CD4-positive, alpha-beta T cell treated with Interferon gamma for 1 hour (primary cell): ENCODE measurements at places on chromosomes 5 and 9.

DNA sequence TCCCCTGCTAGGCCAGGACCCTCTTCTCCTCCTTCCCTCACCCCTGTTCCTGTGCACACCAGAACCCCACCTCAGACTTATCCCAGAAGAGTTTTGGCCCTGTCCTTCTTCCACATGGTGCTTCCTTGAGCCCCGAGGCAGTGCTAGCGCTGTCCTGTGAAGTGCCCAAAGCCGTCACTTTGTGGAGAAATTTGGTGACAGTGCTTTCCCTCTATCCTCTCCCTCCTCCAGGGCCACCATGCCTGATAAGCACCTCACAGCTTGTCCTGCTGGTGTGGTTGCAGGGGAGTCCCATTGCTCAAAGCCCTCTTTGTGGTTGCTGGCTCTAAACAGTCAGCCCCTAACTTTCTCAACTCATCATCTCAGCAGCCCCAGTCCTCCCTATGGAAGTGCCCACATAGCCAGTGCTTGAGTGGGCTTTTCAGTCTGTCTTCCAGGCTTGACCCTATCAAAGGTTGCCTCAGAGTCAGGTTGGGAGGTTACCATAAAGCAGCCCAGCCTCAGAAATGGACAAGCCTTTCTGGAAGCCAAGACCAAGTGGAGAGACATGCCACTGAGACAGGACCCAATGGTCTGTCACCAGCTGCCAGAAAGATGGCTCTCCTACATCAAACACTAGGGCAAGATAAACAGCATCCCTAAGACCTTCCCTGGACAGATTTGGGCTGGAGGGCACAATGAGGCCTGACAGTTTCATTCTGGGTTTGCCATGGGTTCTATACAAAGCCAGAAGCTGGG lies 18.0 kb downstream of the IGIP start:
- DNase-seq = no peak

GRCh38 chr5:65858316-65858715 lies 68.1 kb upstream of the ERBIN start:
- DNase-seq = no peak

- DNase-seq = no peak
Observed at GRCh38 chr9:71515107-71515506, 253.2 kb downstream of the CEMIP2 start.

GRCh38 chr5:176499273-176499672 lies 37.9 kb downstream of the RNF44 start:
- no peak for DNase-seq

DNA sequence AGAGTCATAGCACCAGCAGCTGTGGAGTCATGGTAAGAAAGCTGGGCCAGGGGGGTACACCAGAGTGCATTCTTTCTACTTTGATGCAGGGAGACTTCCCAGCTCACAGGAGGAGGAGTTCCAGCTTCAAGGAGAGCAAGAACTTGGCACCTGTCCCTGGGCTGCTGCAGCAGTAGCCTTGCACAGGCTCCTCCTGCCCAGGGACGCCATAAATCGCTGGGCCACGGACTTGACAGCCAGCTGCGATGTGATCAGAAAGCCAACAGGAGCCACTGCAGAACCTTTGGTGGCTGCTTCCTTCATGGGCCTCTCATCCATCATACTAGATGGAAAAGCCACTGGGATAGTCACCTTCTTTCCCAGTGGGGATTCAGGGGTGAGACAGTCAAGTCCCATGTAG lies 234.7 kb downstream of the NMUR2 start:
- no peak for DNase-seq

GRCh38 chr5:143119291-143119769 lies 284.2 kb downstream of the NR3C1 start:
- DNase-seq = no peak

GRCh38 chr5:61735531-61735930 lies 403.5 kb downstream of the ZSWIM6 start:
- no peak for DNase-seq

- DNase-seq = no peak
Observed at GRCh38 chr5:117691081-117691870, 1116.7 kb upstream of the SEMA6A start.

GRCh38 chr5:103110403-103110802 lies 9.5 kb downstream of the GIN1 start:
- no peak for DNase-seq

DNA sequence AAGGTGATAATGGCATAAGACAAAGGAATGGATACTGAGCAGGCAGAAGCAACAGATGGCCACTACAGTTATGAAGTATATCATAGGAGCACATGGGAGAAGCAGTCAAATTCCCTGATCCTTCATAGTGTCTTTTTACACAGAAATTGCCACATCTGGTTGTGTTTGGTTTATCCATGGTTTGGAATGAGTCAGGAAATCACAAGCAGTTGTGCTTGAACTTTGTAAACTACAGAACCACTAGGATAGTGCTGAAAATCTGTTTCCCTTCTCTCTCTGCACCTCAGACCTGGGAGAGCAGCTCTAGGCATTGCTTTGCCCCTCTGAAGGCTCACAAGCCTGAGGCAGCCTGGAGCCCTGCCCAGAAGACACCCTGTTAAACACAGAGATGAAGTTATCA lies 134.0 kb downstream of the DMRT2 start:
- no peak for DNase-seq

DNA sequence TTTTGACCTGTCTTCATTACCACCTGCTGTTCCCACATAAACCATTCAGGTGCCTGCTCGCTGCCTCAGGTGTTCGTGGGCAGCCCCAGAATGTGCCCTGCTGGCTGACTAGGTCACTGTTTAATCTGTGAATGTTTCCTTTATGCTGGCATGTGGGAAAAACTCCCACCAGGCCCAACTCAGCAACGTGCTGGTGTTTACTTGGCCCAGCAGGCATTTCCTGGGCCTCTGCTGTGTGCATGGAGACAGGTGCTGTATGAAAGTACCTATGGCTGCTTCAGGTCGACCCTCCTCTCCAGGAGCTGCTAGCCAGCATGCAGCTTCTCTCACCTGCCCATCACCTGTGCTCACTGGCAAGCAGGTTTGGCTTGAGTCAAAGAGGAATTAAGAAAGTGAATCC lies 65.8 kb downstream of the RAD23B start:
- DNase-seq = no peak

GRCh38 chr5:105978011-105978410 lies 1692.7 kb downstream of the EFNA5 start:
- DNase-seq = no peak

DNA sequence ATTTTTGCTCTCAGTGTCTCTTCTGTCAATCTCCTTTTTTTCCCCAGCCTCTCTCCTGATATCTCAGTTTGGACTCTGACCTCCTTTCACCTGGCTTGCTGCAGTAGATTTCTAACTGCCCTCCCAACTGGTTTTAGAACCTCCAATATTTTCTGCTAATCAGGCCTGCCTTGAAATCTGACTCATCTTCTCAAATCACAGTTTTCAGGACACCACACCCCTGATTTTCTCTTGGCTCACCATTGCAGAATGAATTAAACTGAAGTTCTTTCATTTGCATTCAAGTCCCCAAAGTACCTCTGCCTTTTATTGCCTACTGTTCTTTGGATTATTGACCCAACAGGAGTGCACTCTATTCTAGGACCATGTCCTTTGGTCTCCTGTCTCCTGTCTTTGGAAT lies 310.4 kb upstream of the TRPC7 start:
- DNase-seq = no peak

DNA sequence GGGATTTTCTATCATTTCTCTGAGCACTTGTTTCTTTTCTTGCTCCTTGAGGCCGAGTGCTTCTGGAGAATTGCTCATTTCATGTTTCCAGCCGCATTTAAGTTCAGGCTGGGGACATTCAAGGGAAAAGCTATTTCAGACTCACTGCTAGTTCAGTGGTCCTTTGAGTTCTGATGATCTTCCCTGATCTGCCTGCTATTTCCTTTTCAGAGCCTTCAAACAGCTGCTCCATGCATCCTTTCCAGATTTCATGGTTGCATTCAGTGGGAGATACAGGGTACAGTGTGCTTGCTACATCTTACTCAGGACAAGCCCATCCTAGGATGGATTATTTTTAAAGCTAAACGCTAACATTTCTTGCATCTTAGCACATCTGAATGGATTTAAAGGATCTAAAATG lies 14.7 kb downstream of the NDUFS4 start:
- DNase-seq = no peak

DNA sequence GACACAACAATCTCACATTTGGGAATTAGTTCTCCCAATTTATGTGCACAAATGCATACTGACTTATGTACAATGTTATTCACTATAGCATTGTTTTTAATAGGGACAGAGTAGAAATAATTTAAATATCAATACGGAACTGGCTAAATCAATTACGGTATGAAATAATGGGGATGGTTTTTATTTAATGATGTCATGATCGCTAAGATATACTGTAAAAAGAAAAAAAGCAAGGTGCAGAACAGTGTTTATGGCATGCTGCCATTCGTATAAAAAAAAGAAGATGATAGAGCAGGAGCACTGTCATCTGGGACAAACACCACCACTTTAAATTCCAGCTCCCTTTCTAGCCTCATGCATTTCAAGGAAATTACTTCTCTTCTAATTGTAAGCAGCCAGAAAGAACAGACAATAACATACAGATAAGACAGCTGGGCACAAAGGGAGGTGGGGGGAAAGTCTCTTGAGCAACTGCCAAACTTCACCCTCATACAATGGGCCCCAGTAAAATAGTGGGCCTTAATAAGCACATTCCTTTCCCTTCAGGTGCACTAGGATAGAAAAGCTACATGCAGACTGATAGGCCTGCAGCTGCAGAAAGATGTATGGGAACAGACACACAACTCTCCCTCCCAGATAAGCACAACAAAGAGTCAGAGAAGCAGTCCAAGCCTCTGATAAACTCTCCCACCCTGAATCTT lies 8.4 kb downstream of the SREK1IP1 start:
- DNase-seq = no peak

- no peak for DNase-seq
Observed at GRCh38 chr9:113403646-113404045, 2.6 kb upstream of the ALAD start.

- no peak for DNase-seq
Observed at GRCh38 chr9:127498298-127498697, 47.0 kb downstream of the LRSAM1 start.

- DNase-seq = no peak
Observed at GRCh38 chr9:135330307-135330631, 149.3 kb upstream of the PPP1R26 start.

DNA sequence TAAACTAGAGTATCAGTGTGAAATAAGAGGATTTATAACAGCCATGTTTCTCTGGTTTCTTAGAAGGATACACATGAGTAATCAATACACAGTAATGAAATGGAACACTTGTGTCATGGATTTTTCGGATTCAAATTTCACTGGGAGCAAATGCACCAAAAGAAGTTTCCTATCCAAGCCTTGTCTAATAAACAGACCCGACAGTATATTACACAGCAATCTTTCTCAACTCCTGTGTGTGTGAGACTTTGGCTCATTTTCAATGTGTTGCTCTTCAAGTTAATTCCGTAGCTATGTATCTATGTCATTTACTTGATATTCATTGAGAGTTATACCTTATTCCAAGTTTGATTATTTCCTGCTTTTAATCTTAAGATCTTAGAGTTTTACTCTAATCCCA lies 930.2 kb downstream of the MAT2B start:
- DNase-seq = no peak

GRCh38 chr5:140186267-140186671 lies 11.3 kb downstream of the CYSTM1 start:
- DNase-seq = no peak

GRCh38 chr9:123093141-123093540 lies 59.7 kb downstream of the GPR21 start:
- no peak for DNase-seq

DNA sequence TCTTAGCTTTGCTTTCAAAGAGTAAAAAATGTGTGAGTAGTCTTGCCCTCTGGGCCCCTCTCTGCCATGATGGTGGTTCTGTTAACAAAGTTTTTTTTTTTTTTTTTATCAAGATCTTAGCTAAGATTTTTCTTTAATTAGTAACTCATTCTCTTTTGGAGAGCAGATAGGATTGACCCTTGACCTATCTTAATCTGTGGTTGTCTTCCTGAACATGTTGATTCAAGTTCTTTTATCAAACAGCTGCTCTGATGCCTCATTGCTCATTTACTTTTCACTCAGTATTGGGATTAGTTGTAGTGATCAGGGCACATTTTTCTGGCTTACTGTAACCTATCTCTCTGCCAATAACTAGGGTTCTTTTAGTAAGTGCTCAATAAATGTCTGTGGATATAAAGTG lies 106.3 kb downstream of the PCSK5 start:
- DNase-seq = no peak

DNA sequence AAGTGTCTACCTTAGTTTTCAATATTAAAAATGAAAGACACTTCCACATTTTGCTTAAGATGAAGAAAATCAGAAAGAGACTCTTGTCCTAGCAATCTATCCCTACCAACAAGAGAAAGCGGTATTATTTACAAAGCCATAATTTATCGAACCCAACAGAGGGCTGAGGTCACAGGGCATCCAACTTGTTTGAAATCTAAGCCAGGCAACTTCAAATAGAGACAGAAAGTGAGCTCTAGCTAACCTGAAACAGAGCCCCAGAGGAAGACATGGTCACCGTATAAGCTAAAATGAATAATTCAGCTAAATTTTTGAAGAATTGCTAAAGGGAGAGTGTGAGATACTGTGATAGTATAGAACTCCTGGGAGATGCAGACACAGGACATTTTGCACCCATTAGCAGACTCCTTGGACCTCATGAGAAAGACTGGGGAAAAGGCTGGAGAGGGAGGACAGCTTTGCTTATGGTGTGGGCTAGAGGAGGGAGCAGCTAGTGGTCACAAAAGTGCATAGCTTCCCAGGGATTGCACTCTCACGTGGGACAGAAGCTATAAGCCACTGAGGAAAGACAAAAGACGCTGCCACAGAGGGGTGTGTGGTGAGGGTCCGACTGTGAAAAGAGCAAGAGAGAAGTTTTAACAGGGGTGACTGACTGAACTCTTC lies 624.2 kb upstream of the GRIN3A start:
- DNase-seq = no peak

- DNase-seq = no peak
Observed at GRCh38 chr9:82423700-82424099, 435.1 kb downstream of the SPATA31D1 start.

DNA sequence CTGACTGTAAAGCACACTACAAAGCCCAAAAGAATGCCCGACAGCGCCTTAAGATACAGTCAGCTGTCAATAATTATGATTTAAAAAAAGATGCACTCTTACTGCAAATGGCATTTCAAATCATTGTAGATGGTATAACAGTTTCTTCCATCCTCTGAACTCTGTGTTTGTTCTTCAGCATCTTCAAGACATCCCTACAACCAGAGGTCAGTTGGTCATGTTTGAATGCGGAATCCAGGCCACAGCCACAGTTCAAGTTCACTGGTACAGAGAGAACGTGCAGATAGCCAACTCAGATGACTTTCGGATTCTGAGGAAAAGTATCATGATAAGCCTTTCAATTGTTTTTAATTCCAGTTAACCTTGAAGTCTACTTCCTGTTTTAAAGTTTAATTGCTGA lies 8.7 kb upstream of the MYOT start:
- DNase-seq = no peak

- DNase-seq = no peak
Observed at GRCh38 chr5:102959055-102959454, 160.9 kb downstream of the GIN1 start.

- no peak for DNase-seq
Observed at GRCh38 chr5:125587631-125588030, 835.6 kb upstream of the GRAMD2B start.
